Activated CD4-positive, CD25-positive, alpha-beta regulatory T cell treated with anti-CD3 and anti-CD28 coated beads, Interleukin-2, amount 50 U/mL, for 16 hours (primary cell): ENCODE measurements at places on chromosomes 7 and 10.

- no peak for DNase-seq
Measured at GRCh38 chr7:102095321-102096011, 191.2 kb upstream of the SH2B2 start.

GRCh38 chr10:63976538-63976937 is 455.3 kb downstream of the REEP3 start:
- DNase-seq = no peak

GRCh38 chr7:152759949-152760853 is 649 bp downstream of the ACTR3B start:
- DNase-seq = no peak

DNA sequence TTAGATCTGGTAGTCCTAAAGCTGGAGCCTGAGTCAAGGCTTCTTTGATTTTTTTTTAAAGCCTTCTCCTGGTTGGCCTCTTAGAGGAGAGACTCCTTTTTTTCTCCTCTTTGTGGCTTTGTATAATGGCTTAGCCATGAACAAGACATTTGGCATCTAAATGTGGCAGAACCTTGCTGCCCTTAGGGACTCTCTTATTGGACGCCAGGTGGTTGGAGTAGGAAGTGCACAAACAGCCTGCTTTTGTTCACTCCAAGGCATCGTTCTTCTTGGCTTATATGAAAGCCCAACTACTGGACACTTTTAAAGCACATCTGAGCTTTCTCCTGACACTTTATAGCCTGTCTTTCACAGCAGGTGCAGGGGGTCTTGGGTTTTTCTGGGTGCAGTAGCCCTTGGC is 25.0 kb downstream of the ZPBP start:
- no peak for DNase-seq

GRCh38 chr7:115475761-115476385 is 554.0 kb downstream of the MDFIC start:
- no peak for DNase-seq

DNA sequence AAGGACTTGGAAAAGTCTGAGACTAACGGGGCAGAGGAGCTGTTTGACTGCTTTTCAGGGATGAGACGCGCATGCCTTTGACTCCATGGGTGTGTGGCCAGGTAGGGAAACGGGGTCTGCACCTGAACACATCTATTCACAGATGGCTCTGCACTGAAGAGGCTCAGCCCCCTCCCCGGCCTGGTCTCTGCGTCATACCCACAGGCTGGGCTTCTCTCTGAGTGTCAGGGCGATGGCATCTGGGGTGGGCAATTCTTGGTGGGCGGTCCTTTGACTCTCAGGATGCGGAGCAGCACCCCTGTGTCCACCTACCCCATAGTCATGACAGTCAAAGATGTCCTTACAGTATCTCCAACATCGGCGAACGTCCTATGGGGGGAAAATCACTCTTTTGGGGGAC is 23.0 kb downstream of the PFKP start:
- DNase-seq = no peak
